Esophagus mucosa (tissue), 1 donor: ENCODE measurements at places on chromosomes 16 and 17.

GRCh38 chr17:1890758-1891450, 61.1 kb downstream of the RPA1 start:
- no peak for ATAC-seq

DNA sequence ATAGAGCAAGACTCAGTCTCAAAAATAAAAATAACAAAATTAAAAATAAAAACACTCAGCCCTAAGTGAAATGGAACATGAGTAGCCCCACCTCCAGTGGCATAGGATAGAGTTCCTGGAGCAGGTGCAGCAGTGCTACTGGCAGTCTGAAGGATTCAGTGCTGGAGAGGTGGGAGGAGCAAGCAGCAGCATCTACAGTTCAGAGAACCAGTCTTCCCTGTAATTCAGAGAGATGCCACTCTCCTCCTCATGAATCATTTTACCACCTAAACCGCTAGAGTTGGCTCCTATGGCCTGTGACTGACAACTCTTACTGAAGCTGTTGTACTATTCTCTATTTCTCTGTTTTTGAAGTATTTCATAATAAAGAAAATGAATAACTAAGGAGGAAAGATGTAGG, 56.0 kb upstream of the SMURF2 start:
- peak; percentile 39 for ATAC-seq

- ATAC-seq, result peak; percentile 11
Measured at GRCh38 chr17:60077672-60078519, 825 bp downstream of the HEATR6 start.

- ATAC-seq, result peak; percentile 87
Measured at GRCh38 chr17:70405492-70406220, 236.3 kb downstream of the KCNJ2 start.

DNA sequence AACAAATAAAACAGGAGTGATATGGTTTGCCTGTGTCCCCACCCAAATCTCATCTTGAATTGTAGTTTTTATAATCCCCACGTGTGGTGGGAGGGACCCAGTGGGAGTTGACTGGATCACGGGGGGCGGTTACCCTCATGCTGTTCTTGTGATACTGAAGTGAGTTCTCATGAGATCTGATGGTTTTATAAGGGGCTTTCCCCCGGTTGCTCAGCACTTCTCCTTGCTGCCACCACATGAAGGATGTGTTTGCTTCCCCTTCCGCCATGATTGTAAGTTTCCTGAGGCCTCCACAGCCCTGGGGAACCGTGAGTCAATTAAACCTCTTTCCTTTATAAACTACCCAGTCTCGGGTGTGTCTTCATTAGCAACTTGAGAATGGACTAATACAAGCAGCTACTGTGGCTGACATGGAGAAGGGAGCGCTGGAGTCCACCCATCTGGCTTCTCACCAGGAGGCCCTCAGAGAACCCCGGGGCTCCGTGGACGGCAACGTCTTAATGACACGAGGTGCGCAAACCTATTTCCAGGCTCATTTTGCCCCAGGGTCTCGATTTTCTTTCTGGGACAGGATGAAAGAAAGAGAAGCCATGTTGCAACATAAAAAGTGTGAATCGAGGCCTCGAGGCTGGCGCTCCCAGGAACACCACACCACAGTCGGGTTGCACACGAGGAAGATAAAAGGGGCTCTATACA, 129.5 kb downstream of the DYNLRB2 start:
- no peak for ATAC-seq

GRCh38 chr17:42519546-42520491, 16.2 kb upstream of the NAGLU start:
- ATAC-seq, result peak; percentile 28

GRCh38 chr17:46949291-46950174, 26.6 kb downstream of the GOSR2 start:
- peak; percentile 76 for ATAC-seq

DNA sequence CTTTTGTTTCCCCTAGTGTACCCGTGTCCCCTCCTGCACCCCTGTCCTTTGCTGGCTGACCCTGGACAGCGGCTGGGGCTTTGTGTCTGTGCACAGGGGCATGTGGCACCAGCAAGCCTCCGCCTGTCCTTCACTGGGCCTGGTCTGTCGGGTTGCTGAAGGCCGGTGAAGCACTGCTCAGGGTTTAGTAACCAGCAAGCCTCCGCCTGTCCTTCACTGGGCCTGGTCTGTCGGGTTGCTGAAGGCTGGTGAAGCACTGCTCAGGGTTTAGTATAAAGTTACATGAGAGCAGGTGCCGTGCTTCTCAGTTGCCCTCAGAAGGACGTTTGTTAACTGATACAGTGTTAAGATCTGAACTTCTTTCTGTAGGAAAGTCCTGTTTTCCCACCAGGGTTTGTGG, 33.8 kb downstream of the DEF8 start:
- no peak for ATAC-seq

- no peak for ATAC-seq
Measured at GRCh38 chr16:48627148-48627547, 17.2 kb upstream of the N4BP1 start.

GRCh38 chr16:48734220-48734619, 124.2 kb upstream of the N4BP1 start:
- no peak for ATAC-seq

DNA sequence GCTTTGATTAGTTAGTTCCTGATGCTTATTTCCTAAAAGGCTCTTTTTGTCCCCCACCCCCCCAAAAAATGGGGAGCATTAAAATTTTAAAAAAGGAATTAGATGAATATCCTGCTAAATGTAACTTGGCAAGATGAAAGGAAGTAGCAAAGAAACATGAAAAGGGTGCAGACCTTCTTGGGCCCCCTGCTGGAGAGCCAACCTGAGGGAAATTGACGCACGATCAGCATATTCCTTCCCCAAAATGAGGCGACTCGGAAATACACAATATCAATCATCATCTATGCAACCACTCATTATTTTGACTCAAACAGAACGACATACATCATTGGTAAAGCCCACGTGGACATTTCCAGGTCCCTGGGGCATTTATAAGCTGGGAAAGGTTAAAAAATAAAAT, 59.7 kb downstream of the GRIN2A start:
- ATAC-seq, result no peak

GRCh38 chr16:81066681-81067080, 10.4 kb downstream of the C16orf46 start:
- ATAC-seq, result no peak

- ATAC-seq, result no peak
Measured at GRCh38 chr16:58054289-58054688, 28.7 kb downstream of the MMP15 start.

GRCh38 chr17:62755141-62755851, 52.8 kb downstream of the MARCHF10 start:
- ATAC-seq, result no peak

GRCh38 chr17:80018917-80019651, 16.6 kb downstream of the TBC1D16 start:
- no peak for ATAC-seq

GRCh38 chr17:36722121-36722902, 120.9 kb downstream of the MRM1 start:
- peak; percentile 75 for ATAC-seq

DNA sequence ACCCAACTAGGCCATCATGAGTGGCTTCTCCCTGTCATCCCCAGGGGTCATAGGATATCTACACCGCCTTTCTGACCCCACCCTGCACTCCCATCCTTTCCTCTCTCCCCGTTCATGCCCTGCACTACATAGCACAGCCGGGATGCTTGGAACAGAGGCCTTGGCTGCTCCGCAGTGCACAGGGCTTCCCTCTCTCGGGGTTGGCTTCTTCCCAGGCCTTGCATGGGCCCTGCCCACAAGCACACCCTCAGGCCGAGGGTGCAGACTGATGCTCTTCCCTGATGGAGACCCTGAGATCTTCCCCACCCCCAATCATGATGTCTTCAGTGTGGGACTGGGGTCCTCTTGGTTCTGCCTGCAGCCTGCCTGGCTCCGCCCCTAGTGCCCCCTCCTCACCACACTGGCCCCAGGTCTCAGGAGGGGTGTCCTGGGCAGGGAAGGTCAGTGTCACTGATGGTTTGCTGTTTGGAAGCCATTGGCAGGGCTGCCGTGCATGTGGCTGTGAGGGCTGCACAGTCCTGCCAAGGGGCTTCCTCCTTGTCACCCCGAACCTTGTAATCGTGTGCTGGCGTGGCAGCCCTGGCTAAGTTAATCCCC, 14.3 kb upstream of the NAGLU start:
- no peak for ATAC-seq

GRCh38 chr16:87052506-87052905, 264.7 kb downstream of the C16orf95 start:
- ATAC-seq, result no peak

- ATAC-seq, result no peak
Measured at GRCh38 chr17:40678902-40679522, 14.0 kb upstream of the KRT222 start.

DNA sequence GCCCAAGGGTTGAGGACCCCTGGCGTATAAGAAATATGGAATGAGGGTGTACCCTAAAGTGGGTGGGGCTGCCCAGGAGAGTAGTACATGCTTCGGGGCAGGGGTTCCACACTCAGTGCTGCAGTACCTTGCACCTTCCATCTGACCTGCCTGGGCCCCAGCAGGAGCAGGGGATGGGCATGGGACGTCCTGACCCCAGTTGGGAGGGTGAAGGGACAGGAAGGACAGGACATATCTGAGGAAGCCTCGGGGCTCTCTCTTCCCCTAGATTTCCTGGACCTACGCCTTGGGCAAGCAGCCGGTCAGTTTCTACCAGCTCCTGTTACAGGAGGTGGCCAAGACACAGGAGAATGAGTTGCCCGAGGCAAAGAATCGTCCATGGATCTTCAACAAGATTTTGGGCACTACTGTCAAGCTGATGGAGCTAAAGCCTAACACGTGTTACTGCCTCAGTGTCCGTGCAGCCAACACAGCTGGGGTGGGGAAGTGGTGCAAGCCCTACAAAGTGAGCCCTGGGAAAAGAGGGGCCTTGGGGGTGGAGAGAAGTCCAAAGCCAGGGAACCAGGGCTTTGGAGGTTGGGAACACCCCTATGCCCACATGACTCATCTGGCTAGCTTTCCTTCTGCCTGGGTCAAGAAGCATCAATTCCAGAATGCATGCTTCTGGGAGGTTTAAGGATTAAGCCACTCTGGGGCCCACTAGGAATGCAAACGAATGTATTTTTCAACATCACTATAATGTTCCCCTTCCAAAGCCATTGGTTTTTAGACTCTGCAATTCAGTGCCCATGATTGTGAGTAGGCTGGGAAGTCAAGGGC, 7.9 kb downstream of the FNDC8 start:
- ATAC-seq, result peak; percentile 8
